Naive thymus-derived CD4-positive, alpha-beta T cell (primary cell): ENCODE measurements at places on chromosomes 11 and 22. TPM values are rescaled to one million over a fixed set of nuclear protein-coding genes. Genes with fewer than 3 reads are reported as not detected.

GRCh38 chr11:96878299-96879051, 488.7 kb downstream of the JRKL start:
- no peak overlapping the region for H3K27ac ChIP-seq
- no peaks in the 10 kb centered on the region for H3K36me3 ChIP-seq
- no peaks in the 10 kb centered on the region for H3K4me1 ChIP-seq
- no peaks in the 10 kb centered on the region for H3K27me3 ChIP-seq

The SUSD2 gene
- 1.7 TPM for total RNA-seq

The CHRM1 gene
- not detected for total RNA-seq

- no peaks in the 10 kb centered on the region for H3K27me3 ChIP-seq
- H3K36me3 ChIP-seq = no peaks in the 10 kb centered on the region
- no peaks in the 10 kb centered on the region for H3K4me1 ChIP-seq
- no peak overlapping the region for H3K27ac ChIP-seq
- peak overlapping the region; percentile 47 for H3K4me3 ChIP-seq
- DNase-seq = no peak
Measured at GRCh38 chr11:33869481-33870422, 22.1 kb downstream of the LMO2 start.

- H3K4me1 ChIP-seq = no peaks in the 10 kb centered on the region
- no peaks in the 10 kb centered on the region for H3K36me3 ChIP-seq
- H3K27me3 ChIP-seq = no peaks in the 10 kb centered on the region
- DNase-seq = no peak
Measured at GRCh38 chr22:45911601-45912271, 65.2 kb downstream of the WNT7B start.

- no peak overlapping the region for H3K27ac ChIP-seq
- H3K27me3 ChIP-seq = no peaks in the 10 kb centered on the region
- no peak overlapping the region for H3K4me3 ChIP-seq
Measured at GRCh38 chr11:65851083-65851579, 6.8 kb downstream of the CFL1 start.

- H3K4me1 ChIP-seq = no peaks in the 10 kb centered on the region
- no peaks in the 10 kb centered on the region for H3K27me3 ChIP-seq
- H3K36me3 ChIP-seq = no peaks in the 10 kb centered on the region
- DNase-seq = peak; percentile 15
- no peak overlapping the region for H3K27ac ChIP-seq
Measured at GRCh38 chr11:125429174-125429707, 66.8 kb downstream of the FEZ1 start.

DNA sequence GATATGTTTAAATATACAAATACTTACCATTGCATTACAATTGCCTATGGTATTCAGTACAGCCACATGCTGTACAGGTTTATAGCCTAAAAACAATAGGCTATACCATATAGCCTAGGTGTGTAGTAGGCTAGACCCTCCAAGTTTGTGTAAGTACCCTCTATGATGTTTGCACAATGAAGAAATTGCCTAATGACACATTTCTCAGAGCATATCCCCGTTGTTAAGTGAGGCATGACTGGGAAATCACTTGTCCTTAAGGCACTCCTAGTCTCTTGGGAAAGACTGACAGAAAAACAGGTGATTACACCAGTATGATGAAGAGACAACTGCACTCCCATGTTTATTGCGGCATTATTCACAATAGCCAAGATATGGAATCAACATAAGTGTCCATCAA, 187.2 kb downstream of the SPON1 start:
- H3K27me3 ChIP-seq = no peaks in the 10 kb centered on the region
- no peaks in the 10 kb centered on the region for H3K4me1 ChIP-seq
- H3K4me3 ChIP-seq = no peak overlapping the region
- DNase-seq = no peak
- no peaks in the 10 kb centered on the region for H3K36me3 ChIP-seq

- DNase-seq = peak; percentile 34
- H3K36me3 ChIP-seq = no peaks in the 10 kb centered on the region
- H3K27ac ChIP-seq = peak overlapping the region; percentile 87
- H3K27me3 ChIP-seq = no peaks in the 10 kb centered on the region
Measured at GRCh38 chr11:11148104-11148509, 204.9 kb downstream of the CSNK2A3 start.

- no peak for DNase-seq
- no peaks in the 10 kb centered on the region for H3K27me3 ChIP-seq
- H3K4me3 ChIP-seq = no peak overlapping the region
- H3K27ac ChIP-seq = peak overlapping the region; percentile 66
- H3K4me1 ChIP-seq = peaks cover 43% of the 10 kb centered on the region
Measured at GRCh38 chr11:3866206-3866605, 10.7 kb downstream of the STIM1 start.

DNA sequence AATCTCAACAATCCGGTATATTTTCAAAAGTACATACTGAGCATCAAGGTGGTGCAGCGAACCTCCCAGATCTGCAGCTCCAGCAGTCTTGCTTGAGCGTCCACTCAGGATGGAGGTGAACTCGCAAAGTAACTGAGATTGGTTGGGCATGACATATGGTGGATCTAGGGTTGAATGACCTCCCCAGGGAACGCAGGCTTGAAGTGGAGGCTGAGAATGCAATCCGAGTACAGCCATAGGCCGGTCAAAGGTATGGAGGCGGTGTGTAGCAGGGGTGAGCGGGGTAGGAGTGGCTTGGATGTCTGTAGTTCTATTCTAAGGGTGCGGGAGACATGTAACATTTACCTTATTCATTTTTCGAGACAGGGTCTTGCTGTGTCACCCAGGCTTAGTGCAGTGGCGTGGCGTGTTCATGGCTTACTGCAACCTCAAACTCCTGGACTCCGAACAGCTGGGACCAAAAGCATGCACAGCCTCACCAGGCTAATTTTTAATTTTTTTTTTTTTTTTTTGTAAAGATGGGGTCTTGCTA, 631 bp upstream of the C22orf39 start:
- H3K27me3 ChIP-seq = no peaks in the 10 kb centered on the region
- peaks cover 26% of the 10 kb centered on the region for H3K4me1 ChIP-seq
- H3K36me3 ChIP-seq = no peaks in the 10 kb centered on the region
- H3K4me3 ChIP-seq = peak overlapping the region; percentile 65
- peak; percentile 30 for DNase-seq

GRCh38 chr11:77557553-77557952, 32.2 kb upstream of the AQP11 start:
- H3K27ac ChIP-seq = no peak overlapping the region
- no peaks in the 10 kb centered on the region for H3K36me3 ChIP-seq
- no peak overlapping the region for H3K4me3 ChIP-seq
- no peaks in the 10 kb centered on the region for H3K4me1 ChIP-seq
- no peak for DNase-seq

- no peak overlapping the region for H3K4me3 ChIP-seq
- no peak overlapping the region for H3K27ac ChIP-seq
- no peaks in the 10 kb centered on the region for H3K4me1 ChIP-seq
- H3K36me3 ChIP-seq = no peaks in the 10 kb centered on the region
- DNase-seq = no peak
Measured at GRCh38 chr11:129346916-129347315, 28.7 kb upstream of the BARX2 start.

GRCh38 chr11:63462137-63462536, 28.8 kb downstream of the PLAAT5 start:
- no peak overlapping the region for H3K4me3 ChIP-seq
- H3K36me3 ChIP-seq = no peaks in the 10 kb centered on the region
- DNase-seq = no peak
- no peak overlapping the region for H3K27ac ChIP-seq

DNA sequence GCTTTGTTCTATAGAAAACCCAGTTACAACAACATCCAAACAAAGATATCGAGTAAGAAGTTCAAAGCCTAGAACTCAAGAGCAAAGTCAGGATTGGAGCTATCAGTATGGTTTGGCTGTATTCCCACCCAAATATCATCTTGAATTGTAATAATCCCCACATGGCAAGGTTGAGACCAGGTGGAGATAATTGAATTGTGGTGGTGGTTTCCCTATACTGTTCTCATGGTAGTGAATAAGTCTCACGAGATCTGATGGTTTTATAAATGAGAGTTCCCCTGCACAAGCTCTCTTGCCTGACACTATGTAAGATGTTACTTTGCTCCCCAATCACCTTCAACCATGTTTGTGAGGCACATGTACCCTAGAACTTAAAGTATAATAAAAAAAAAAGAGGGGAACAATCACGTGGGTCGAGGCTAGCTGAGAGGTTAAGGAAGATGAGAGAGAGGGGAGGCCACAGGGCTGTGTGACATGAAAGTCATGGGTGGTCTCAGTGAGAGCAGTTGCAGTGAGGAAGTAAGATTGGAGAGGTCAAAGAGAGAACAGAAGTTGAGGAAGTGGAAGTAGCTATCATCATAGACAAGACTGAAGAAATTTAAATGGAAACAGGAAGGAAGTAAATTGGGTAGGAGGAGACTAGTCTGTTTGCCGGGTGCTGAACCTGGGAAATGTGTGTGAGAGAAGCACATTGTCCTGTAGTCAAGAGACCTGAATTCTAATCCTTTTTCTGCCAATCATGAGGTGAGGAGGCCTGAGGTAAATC, 80.1 kb upstream of the CD44 start:
- H3K4me1 ChIP-seq = peaks cover 24% of the 10 kb centered on the region
- DNase-seq = no peak
- no peak overlapping the region for H3K4me3 ChIP-seq
- H3K27me3 ChIP-seq = no peaks in the 10 kb centered on the region
- H3K36me3 ChIP-seq = no peaks in the 10 kb centered on the region

The NTM gene
- total RNA-seq = not detected

- H3K4me3 ChIP-seq = no peak overlapping the region
- H3K27me3 ChIP-seq = no peaks in the 10 kb centered on the region
- peak overlapping the region; percentile 4 for H3K27ac ChIP-seq
Measured at GRCh38 chr11:75492181-75492820, 33.4 kb downstream of the GDPD5 start.

DNA sequence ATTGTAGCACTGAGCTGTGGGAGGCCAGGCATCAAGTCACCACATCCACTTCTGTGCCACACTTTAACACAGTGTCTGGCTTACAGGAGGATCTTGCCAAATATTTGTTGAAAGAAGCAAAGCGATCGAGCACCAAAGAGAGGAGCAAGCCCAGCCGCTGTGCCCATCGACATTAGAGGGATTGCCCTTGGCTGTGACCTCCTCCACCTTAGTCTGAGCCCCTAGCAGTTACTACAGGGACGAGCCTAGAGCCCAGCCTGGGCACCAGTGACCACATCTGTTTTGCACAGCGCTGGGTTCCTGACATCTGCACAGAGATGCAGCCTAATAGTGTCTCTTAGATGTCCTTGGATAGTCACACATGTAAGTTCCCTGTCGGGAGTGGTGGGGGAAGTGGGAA, 17.7 kb downstream of the GRIK4 start:
- no peak overlapping the region for H3K4me3 ChIP-seq
- H3K4me1 ChIP-seq = no peaks in the 10 kb centered on the region
- no peaks in the 10 kb centered on the region for H3K27me3 ChIP-seq
- no peaks in the 10 kb centered on the region for H3K36me3 ChIP-seq
- no peak for DNase-seq
- no peak overlapping the region for H3K27ac ChIP-seq

The OSBP2 gene
- total RNA-seq = 1.2 and 1.5 TPM in 2 replicates

DNA sequence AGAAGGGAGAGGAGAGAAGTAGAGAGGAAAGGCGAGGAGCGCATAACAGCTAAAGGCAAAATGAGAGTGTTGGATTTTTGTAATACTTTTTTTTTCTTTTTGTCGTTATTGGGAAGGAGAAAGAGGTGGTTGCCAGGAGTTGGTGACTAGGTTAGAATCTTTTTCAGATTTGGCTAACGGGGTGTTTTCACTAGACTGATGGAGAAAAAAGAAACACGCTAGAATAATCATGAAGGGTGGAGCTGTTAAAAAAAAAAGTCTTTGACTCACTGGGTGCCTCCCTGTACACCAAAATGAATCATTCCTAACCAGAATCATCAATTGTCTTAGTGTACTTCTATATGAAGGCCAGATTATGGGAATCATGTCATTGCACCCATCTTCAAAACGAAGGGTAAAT, 12.7 kb downstream of the BLID start:
- no peaks in the 10 kb centered on the region for H3K4me1 ChIP-seq
- H3K27me3 ChIP-seq = peaks cover 5% of the 10 kb centered on the region
- no peaks in the 10 kb centered on the region for H3K36me3 ChIP-seq

DNA sequence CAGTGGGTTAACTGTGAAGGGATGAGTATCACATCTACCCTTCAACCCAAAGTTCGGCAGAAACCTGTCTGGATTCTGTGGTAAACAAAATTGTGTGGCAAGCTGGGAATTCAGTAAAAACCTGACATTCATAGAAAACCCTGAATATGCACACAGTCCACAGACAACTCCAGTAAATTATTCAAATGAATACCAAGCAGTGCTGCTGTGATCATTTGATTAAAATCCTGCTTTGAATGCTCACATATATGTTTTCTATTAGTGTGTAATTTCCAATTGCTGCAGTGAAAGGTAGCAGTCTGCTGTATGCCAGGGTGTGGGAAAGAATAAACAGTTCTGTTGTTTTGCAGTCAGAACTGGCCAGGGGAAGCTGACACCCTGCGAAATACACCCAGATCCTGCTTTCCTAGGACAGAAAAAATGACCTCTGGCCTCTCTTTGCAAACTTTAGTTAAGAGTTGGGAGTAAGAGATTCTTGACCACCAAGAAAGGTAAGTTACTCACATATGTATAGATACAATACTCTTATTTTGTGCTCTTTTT, 217.8 kb downstream of the FAM76B start:
- H3K4me1 ChIP-seq = no peaks in the 10 kb centered on the region
- H3K36me3 ChIP-seq = no peaks in the 10 kb centered on the region
- H3K27ac ChIP-seq = no peak overlapping the region
- no peaks in the 10 kb centered on the region for H3K27me3 ChIP-seq
- no peak overlapping the region for H3K4me3 ChIP-seq

The ART5 gene
- total RNA-seq = not detected in 2 replicates
